Left lung (tissue), 14 donors: ENCODE measurements at places on chromosomes 6 and 20. TPM values are rescaled to one million over a fixed set of nuclear protein-coding genes. Genes with fewer than 3 reads are reported as not detected.

GRCh38 chr6:99334526-99335127, 14.8 kb downstream of the FAXC start:
- H3K36me3 ChIP-seq: no peaks in the 10 kb centered on the region
- peak; percentile 29 for DNase-seq
- H3K27ac ChIP-seq: no peak overlapping the region
- peaks cover 12% of the 10 kb centered on the region for H3K27me3 ChIP-seq
- no peak overlapping the region for H3K4me3 ChIP-seq
- H3K4me1 ChIP-seq: no peaks in the 10 kb centered on the region

- H3K4me1 ChIP-seq: no peaks in the 10 kb centered on the region
- no peak overlapping the region for H3K27ac ChIP-seq
- no peak for DNase-seq
- H3K4me3 ChIP-seq: no peak overlapping the region
These were observed 65.7 kb downstream of the NKAIN2 start for GRCh38 chr6:123869334-123869733.

DNA sequence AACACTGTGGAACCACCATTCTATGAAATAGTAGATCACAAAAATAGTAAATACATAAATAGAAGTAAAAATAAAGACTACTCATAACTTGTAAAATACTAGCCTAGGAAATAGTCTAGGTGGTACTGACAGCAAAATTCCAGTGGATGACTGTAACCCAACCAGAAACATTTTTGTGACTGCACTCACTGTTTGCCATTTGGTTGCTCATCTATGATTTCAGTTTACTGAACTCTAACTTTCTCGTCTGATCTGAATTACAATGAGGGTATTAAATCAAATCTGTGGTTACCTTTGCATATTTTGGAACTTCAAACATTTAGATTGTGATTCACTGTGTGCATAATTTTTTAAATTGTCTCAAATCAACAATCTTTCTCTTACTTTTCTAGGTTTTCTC, 151.1 kb downstream of the KHDC1L start:
- DNase-seq: no peak
- H3K36me3 ChIP-seq: no peaks in the 10 kb centered on the region
- H3K4me1 ChIP-seq: no peaks in the 10 kb centered on the region
- H3K27ac ChIP-seq: no peak overlapping the region
- no peak overlapping the region for H3K4me3 ChIP-seq

BFSP1 gene
- polyA plus RNA-seq: 3.3 TPM

GRCh38 chr6:9208966-9209365, 773.6 kb upstream of the SLC35B3 start:
- H3K27me3 ChIP-seq: no peaks in the 10 kb centered on the region
- no peak overlapping the region for H3K4me3 ChIP-seq
- no peak overlapping the region for H3K27ac ChIP-seq
- H3K4me1 ChIP-seq: no peaks in the 10 kb centered on the region
- no peak for DNase-seq

DNA sequence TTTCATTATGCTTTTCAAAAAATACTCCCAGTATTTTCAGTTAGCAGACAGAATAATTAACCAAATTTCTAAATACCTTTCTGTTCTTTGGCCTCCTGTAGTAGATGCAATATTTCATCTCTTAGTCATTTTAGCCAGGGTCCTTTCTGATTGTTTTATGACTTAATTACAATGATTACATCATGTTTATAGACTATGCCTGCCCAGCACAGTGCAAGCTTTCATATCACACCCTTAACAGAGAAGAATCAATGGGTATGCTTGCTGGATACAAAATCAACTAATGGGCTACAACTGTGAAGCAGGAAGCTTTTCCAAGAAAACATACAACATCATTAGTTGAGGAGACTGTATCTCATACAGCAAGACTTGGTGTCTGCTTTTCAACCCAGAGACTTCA, 119.8 kb upstream of the NRSN1 start:
- no peak overlapping the region for H3K4me3 ChIP-seq
- no peaks in the 10 kb centered on the region for H3K36me3 ChIP-seq
- H3K27me3 ChIP-seq: no peaks in the 10 kb centered on the region
- no peak overlapping the region for H3K27ac ChIP-seq
- DNase-seq: no peak
- H3K4me1 ChIP-seq: no peaks in the 10 kb centered on the region

AKAP12 gene
- polyA plus RNA-seq: 125 TPM

- H3K4me3 ChIP-seq: no peak overlapping the region
- H3K27me3 ChIP-seq: no peaks in the 10 kb centered on the region
- no peaks in the 10 kb centered on the region for H3K4me1 ChIP-seq
- H3K36me3 ChIP-seq: no peaks in the 10 kb centered on the region
- DNase-seq: no peak
- no peak overlapping the region for H3K27ac ChIP-seq
These were observed 281.5 kb upstream of the QKI start for GRCh38 chr6:163133017-163133416.

- H3K36me3 ChIP-seq: no peaks in the 10 kb centered on the region
- H3K4me3 ChIP-seq: no peak overlapping the region
- DNase-seq: no peak
- H3K4me1 ChIP-seq: no peaks in the 10 kb centered on the region
- H3K27me3 ChIP-seq: no peaks in the 10 kb centered on the region
These were observed 49.7 kb downstream of the PROKR2 start for GRCh38 chr20:5267092-5267491.

GRCh38 chr20:59495894-59496510, 108.3 kb upstream of the PHACTR3 start:
- no peaks in the 10 kb centered on the region for H3K36me3 ChIP-seq
- H3K4me3 ChIP-seq: no peak overlapping the region
- peaks cover 57% of the 10 kb centered on the region for H3K27me3 ChIP-seq
- DNase-seq: peak; percentile 53
- H3K4me1 ChIP-seq: no peaks in the 10 kb centered on the region
- no peak overlapping the region for H3K27ac ChIP-seq

GRCh38 chr6:35620706-35621105, 68.0 kb downstream of the FKBP5 start:
- no peak overlapping the region for H3K4me3 ChIP-seq
- no peak for DNase-seq
- H3K4me1 ChIP-seq: no peaks in the 10 kb centered on the region
- no peak overlapping the region for H3K27ac ChIP-seq
- H3K36me3 ChIP-seq: peaks cover 91% of the 10 kb centered on the region

DNA sequence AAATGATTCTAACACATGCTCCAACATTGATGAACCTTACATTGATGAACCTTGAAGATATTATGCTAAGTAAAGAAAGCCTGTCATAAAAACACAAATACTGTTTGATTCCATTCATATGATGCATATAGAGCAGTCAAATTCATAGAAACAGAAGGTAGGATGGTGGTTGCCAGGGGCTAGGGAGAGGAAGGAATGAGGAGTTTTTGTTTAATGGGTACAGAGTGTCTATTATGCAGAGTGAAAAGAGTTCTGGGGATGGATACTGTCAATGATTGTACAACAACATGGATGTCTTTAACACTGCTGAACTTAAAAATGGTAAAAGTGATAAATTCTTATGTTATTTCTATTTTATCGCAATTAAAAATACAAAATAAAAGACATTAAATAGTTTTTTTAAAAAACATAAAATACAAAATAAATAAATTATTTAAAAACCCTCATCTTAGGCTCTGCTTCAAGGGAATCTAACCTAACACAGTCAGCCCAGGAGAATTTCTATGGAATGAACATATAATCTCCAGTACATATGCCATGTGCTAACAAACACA, 451.0 kb downstream of the PLCB1 start:
- no peak overlapping the region for H3K4me3 ChIP-seq
- H3K27ac ChIP-seq: no peak overlapping the region
- no peak for DNase-seq
- H3K27me3 ChIP-seq: no peaks in the 10 kb centered on the region
- no peaks in the 10 kb centered on the region for H3K36me3 ChIP-seq

GRCh38 chr20:47736570-47737152, 48.6 kb downstream of the SULF2 start:
- H3K27me3 ChIP-seq: no peaks in the 10 kb centered on the region
- H3K4me1 ChIP-seq: peaks cover 31% of the 10 kb centered on the region
- no peak overlapping the region for H3K27ac ChIP-seq
- DNase-seq: no peak

GRCh38 chr6:56746767-56747504, 104.2 kb upstream of the DST start:
- H3K27me3 ChIP-seq: no peaks in the 10 kb centered on the region
- peaks cover 9% of the 10 kb centered on the region for H3K4me1 ChIP-seq
- H3K27ac ChIP-seq: no peak overlapping the region
- no peak overlapping the region for H3K4me3 ChIP-seq
- DNase-seq: no peak
- H3K36me3 ChIP-seq: no peaks in the 10 kb centered on the region

LYRM2 gene
- 43.0 TPM for polyA plus RNA-seq

DNA sequence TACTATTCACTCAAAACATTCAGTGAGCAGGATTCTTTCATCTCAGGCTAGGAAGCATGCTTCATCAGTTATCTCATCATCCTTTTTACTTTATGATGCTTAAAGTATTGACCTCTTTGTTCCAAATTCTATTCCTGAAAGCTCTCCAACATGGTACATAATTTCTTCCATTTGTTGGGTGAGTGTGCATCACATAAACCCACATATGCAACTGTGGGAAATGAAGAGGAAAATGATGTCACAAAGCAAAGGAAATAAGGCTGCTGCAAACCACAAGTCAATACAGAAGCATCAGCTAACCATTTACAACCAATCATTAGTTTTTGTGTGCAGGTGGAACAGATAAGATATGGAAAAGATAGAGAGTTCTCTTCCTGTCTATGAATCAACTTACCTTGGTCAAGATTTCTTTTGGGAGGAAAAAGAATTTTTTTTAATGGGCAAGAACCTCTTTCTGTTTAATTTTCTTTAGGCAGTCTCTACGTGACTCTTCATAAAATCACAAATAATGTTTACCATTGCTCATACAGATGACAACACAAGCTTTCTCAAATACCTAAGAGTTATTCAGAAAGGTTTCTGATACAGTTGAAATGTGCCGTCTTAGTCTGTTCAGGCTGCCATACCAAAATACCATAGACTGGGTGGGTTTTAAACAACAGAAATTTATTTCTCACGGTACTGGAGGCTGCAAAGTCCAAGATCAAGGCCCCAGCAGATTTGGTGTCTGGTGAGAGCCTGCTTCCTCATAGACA, 259.9 kb downstream of the ADGRG6 start:
- no peaks in the 10 kb centered on the region for H3K27me3 ChIP-seq
- H3K4me1 ChIP-seq: no peaks in the 10 kb centered on the region
- H3K4me3 ChIP-seq: no peak overlapping the region
- no peak for DNase-seq
- no peaks in the 10 kb centered on the region for H3K36me3 ChIP-seq

DNA sequence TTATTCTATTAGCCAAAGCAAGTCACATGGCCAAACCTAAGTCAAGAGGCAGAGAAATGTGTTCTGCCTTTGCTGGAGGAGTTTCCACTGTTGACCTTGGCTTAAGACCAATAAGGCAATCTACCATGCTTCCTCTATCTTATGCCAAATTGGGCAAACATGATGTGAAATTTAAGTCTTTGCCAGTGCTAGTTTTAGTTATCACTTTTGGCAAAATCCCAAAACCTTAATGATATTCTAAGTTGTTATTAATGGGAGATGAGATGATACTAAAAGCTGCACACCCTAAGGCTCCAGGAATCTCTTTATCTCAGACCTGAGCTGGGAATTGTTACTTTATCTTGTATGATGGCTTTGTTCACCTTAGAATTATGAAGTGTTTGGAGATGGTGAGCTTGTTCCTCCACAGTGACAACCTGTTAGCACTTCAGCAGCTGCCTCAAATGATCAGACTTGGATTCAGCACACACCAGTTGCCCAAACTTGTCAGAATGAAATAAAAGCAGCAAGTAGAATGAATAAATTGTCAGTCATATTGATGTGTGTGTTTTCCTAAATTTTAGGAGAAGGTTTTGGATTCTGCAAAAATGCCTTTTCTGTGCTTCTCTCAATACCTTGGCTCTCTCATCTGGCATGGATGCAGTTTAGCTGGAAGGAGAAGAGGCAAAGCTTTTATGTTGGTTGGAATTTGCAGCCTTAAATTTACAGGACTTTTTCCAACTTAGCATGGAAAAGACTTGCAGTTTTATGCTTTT, 49.3 kb downstream of the RIN2 start:
- no peak overlapping the region for H3K27ac ChIP-seq
- H3K4me1 ChIP-seq: peaks cover 9% of the 10 kb centered on the region
- no peak overlapping the region for H3K4me3 ChIP-seq
- no peak for DNase-seq

GRCh38 chr20:45358282-45359068, 4.5 kb upstream of the SYS1 start:
- DNase-seq: peak; percentile 88
- H3K36me3 ChIP-seq: no peaks in the 10 kb centered on the region
- peak overlapping the region; percentile 77 for H3K27ac ChIP-seq
- H3K4me1 ChIP-seq: peaks cover 64% of the 10 kb centered on the region
- H3K4me3 ChIP-seq: no peak overlapping the region

DNA sequence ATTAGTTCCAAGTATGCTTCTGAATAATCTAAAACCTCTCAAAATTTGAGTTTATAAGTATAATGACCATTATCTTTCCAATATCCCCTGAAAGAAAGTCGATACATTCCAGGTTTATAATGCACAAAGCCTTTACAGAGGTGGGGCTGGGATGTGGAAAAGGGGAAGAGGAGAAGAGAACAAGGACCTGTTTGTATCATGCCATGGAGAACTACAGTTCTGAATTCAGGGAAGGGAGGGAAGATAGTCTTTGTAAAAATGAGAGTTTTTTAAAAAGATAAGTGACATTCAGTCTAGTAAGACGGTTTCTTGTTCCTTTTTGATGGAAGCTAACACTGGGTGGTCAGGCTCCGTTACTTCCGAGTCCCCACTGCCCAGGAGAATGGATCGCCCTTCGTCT, 26.1 kb downstream of the ZBTB2 start:
- no peak overlapping the region for H3K27ac ChIP-seq
- no peak overlapping the region for H3K4me3 ChIP-seq
- H3K4me1 ChIP-seq: no peaks in the 10 kb centered on the region
- no peaks in the 10 kb centered on the region for H3K27me3 ChIP-seq
- H3K36me3 ChIP-seq: peaks cover 68% of the 10 kb centered on the region

GRCh38 chr6:144013486-144013909, 5.4 kb upstream of the PLAGL1 start:
- no peaks in the 10 kb centered on the region for H3K36me3 ChIP-seq
- H3K27me3 ChIP-seq: peaks cover under 1% of the 10 kb centered on the region
- no peaks in the 10 kb centered on the region for H3K4me1 ChIP-seq
- no peak overlapping the region for H3K4me3 ChIP-seq

OPRM1 gene
- not detected for polyA plus RNA-seq

DNA sequence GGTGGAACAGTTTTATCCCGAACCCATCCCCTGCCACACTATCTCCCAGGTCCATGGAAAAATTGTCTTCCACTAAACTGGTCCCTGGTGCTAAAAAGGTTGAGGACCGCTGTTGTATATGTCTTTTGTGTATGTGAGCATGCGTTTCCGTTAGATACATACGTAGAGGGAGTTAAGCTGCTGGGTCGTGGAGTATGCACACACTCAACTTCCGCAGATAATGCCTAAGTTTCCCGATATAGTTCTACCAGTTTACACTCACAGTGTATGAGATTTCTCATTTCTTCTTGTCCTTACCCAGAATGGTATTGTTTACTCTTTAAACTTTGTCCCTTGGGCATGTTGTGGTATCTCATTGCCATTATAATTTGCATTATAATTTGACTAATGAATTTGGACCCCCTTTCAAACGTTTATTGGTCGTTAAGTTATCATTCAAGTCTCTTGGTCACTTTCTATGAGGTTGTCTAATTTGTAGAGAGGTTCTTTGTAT, 50.5 kb upstream of the SCAF8 start:
- no peak overlapping the region for H3K4me3 ChIP-seq
- H3K36me3 ChIP-seq: no peaks in the 10 kb centered on the region
- no peaks in the 10 kb centered on the region for H3K27me3 ChIP-seq

- H3K36me3 ChIP-seq: no peaks in the 10 kb centered on the region
- H3K4me3 ChIP-seq: no peak overlapping the region
- H3K27ac ChIP-seq: no peak overlapping the region
- no peaks in the 10 kb centered on the region for H3K4me1 ChIP-seq
These were observed 251.6 kb downstream of the ERMARD start for GRCh38 chr6:170003027-170003426.
